ENCODE measurements at places on chromosomes 13 and 19. TPM values are rescaled to one million over a fixed set of nuclear protein-coding genes. Genes with fewer than 3 reads are reported as not detected.

The ZNF813 gene
- 1.5 TPM for total RNA-seq

The HIF3A gene
- total RNA-seq, result not detected

The TGFBR3L gene
- total RNA-seq, result 7.5 TPM

The RDH8 gene
- not detected for total RNA-seq

The FCGBP gene
- total RNA-seq, result not detected

The PGLYRP2 gene
- not detected for total RNA-seq

The PCDH8 gene
- total RNA-seq, result not detected

The LRRC63 gene
- total RNA-seq, result not detected

The ERCC2 gene
- total RNA-seq, result 18.0 TPM

The IRGC gene
- total RNA-seq, result not detected

The EXOC3L2 gene
- 0.38 TPM for total RNA-seq

The SIGLECL1 gene
- total RNA-seq, result not detected

The ZNF543 gene
- total RNA-seq, result 4.7 TPM

The KLHL1 gene
- total RNA-seq, result not detected

The KIR3DL1 gene
- not detected for total RNA-seq

The PLPPR2 gene
- 11.5 TPM for total RNA-seq

The CELF5 gene
- not detected for total RNA-seq

The FAM83E gene
- 0.08 TPM for total RNA-seq

The FUT6 gene
- not detected for total RNA-seq

The FAM216B gene
- total RNA-seq, result not detected

The ARHGAP33 gene
- total RNA-seq, result 0.94 TPM

The KIR2DL3 gene
- total RNA-seq, result not detected

The VAV1 gene
- 5.6 TPM for total RNA-seq

The BCL3 gene
- total RNA-seq, result 14.0 TPM

The ZNF93 gene
- total RNA-seq, result 3.7 TPM

The C1QTNF9B gene
- not detected for total RNA-seq

The TLE2 gene
- total RNA-seq, result 1.5 TPM

The ZNF835 gene
- total RNA-seq, result not detected

The C13orf42 gene
- total RNA-seq, result not detected

The KLC3 gene
- 49.6 TPM for total RNA-seq

The TYROBP gene
- total RNA-seq, result not detected

The SYNGR4 gene
- not detected for total RNA-seq

The MBD3L2 gene
- not detected for total RNA-seq

The SPIB gene
- not detected for total RNA-seq

The ONECUT3 gene
- total RNA-seq, result not detected

The UBL5 gene
- total RNA-seq, result 614 TPM

The SLC6A16 gene
- not detected for total RNA-seq

The ZNF229 gene
- 9.3 TPM for total RNA-seq

The CEACAM8 gene
- not detected for total RNA-seq

The ELSPBP1 gene
- total RNA-seq, result not detected

The AP2S1 gene
- total RNA-seq, result 241 TPM

The TBXA2R gene
- 0.23 TPM for total RNA-seq

The OSCAR gene
- 0.70 TPM for total RNA-seq

The RAB20 gene
- 4.0 TPM for total RNA-seq

The MBD3 gene
- 97.8 TPM for total RNA-seq

The ZNF429 gene
- total RNA-seq, result 1.3 TPM

The CPB2 gene
- not detected for total RNA-seq
